ENCODE measurements at places on chromosomes 2 and 18.

DNA sequence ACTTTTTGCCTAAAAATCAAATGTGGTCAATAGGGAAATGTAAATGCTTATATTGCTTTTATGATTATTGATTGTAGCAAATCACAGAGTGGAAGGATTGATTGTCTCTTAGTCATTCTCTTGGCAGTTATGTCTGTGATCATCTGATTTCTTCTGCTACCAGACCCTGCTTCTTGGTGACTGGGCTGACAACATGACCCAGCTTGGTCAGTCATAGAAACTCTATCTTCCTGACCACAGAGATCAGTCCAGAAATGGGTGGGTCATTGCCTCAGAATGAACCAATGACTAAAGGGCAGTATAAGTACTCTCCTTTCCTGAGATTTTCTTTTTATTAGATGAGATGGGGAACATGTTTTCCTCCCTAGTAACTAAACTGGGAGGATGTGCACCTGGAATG is 87.6 kb downstream of the MAIP1 start:
- no peak for DNase-seq

- DNase-seq: peak; percentile 34
Observed at GRCh38 chr2:45935791-45936622, 284.5 kb downstream of the PRKCE start.

- DNase-seq: no peak
Observed at GRCh38 chr2:102253140-102253752, 58.1 kb upstream of the IL1RL1 start.

- DNase-seq: no peak
Observed at GRCh38 chr2:195468771-195469170, 188.3 kb upstream of the SLC39A10 start.

- DNase-seq: no peak
Observed at GRCh38 chr18:22204214-22204536, 34.8 kb downstream of the GATA6 start.

DNA sequence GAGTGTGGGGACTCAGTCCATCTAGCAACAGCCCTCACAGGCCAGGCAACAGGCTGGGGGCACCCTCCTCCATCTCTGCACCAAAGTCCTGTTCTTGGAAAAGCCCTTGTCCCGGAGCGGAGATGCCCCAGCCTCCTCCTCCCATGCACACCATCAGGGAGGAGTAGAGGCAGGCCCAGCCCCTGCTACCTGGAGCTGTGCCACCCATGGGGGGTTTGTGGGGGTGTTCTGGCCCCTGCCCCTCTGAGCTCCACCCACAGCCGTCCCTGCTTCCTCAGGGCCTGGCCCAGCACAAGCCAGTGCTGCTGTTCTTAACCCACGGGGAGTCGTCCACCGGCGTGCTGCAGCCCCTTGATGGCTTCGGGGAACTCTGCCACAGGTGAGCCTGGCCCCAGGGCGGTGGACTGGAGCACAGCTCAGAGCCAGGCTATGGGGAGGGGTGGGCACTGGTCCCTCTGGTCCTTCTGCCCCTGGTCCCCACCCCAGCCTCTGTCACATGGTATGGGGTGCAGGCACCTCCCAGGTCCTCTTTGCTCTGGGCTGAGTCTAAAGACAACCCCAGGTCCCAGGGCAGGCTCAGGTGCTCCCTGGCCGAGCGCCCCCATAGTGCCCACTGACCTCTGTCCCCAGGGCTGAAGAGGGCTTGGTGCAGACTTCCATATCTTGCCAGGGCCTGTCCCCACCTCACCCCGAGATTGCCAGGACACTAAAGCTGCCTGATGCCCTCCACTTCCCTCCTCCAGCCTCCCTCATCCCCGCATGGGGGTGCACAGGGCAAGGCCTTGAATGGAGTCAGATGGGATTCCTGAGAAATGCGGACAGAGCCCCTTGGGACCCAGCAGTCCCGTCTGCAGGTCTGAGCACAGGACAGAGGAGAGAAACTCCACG is 2.7 kb downstream of the AGXT start:
- no peak for DNase-seq

- no peak for DNase-seq
Observed at GRCh38 chr18:24877546-24877945, 417.1 kb downstream of the HRH4 start.

DNA sequence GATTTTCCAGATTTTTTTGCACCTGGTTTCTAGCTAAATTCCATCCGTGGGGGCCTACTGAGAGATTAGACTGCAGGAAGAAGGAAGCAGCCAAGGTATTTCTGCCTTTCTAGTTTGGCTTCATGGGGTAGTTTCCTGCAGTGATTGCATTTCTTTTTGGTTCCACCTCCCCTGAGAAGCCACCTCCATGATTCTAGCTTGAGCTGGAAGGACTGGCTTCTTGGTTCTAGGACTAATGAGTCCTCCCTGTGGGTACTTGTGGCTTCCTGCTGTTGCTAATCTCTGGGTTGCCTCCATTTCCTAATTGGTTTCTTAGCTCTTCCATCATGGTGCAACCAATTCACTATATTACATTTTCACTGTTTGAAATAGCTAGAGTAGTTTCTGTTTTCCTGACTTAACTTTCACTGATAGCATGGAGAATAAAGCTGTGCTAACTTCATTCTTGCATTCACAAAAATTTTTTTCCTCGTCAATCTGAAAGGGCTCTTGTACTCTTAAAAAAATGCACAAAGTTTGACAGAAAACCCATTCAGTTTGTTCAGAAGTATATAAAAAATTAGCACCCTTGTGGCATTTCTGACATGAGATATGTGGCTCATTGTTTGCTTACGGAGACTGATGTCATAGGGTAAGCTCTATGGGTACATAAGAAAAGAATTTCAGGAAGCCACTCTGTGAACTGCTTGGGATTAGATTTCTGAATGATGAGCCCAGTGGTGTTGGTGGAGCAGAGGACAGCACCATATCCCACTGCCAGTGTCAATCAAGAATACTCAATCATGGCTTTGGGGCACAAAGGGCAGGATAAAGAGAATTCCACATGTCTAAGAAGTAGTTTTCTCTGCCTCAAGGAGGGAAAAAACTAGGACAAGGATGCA is 242.8 kb upstream of the RBMS1 start:
- no peak for DNase-seq

DNA sequence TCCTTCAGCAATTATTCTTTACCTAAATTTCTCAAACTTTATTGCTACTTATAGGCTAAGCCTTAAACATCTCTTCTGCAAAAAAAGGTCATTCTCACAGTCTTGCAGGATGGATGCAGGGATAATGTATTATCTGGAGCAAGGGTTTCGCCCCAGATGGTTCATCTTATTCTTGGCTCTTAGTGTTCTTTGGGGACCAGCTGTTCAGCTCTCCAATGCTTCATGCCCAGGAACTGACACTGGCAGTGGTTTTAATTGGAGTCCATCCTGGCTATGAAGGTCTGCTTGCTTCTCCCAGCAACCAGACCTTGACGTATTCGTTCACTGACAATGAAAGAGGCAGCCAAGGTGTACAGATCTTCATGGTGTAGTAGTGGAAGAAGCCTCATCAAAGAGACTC is 331.9 kb downstream of the SLC8A1 start:
- no peak for DNase-seq

DNA sequence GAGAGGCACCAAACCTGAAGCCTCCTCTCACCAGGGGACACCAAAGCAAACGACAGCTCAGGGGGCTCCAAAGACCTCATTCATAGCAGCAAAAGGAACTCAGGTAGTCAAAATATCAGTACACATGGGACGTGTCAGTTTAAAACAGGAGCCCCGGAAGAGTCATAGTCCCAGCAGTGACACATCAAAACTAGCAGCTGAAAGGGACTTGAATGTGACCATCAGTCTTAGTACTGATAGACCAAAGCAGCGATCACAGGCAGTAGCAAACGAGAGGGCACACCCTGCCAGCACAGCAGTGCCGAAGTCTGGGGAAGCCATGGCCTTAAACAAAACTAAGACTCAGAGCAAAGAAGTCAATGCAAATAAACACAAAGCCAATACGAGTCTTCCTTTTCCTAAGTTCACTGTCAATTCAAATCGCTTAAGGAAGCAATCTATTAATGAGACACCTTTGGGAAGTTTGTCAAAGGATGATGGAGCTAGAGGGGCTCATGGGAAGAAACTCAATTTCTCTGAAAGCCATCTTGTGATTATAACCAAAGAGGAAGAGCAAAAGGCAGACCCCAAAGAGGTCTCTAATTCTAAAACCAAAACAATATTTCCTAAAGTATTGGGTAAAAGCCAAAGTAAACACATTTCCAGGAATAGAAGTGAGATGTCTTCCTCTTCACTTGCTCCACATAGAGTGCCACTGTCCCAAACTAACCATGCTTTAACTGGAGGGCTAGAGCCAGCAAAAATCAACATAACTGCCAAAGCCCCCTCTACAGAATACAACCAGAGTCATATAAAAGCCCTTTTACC is 1.2 kb downstream of the GALNT5 start:
- DNase-seq: no peak

GRCh38 chr2:106119074-106119473 is 75.0 kb downstream of the UXS1 start:
- DNase-seq: no peak

DNA sequence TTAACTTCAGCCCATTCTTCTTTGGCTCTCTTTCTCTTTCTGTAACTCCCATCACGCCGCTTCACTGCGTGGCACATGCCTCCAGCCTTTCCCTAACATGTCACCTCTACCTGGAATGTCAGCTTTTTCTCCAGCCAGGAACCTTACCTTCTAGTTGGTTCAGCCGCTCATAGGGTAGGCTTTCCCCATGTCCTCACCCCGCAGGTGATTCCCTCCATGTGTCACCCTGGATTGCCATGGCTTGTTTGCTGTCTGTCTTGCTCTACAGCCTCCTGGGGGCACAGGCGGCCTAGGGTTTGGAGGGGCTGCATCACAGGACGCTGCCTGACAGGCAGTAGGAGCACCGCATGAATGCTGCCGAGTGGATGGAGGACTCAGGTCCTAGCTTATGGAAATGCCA is 39.2 kb downstream of the ARHGEF4 start:
- no peak for DNase-seq

GRCh38 chr2:32095671-32096070 is 32.3 kb downstream of the SPAST start:
- no peak for DNase-seq

DNA sequence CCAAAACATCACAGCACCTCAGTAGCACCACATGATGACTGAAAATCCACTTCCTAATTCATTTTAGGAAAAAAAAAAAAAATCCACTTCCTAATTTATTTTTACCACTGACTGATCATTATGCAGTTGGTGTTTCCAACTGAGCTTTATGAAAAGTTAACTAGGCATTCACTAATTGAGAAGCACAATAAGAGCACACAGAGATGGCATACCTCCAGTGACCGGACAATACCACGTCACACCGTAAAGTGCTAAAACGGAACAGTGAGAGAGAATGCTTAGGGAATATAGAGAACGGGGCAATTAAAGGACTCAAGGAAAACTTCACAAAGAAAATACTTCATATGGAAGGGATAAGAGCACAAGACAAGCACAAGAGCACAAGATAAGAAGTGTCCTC is 212.5 kb downstream of the NBAS start:
- no peak for DNase-seq

GRCh38 chr2:179454443-179455171 is 190.0 kb upstream of the SESTD1 start:
- DNase-seq: no peak

GRCh38 chr2:28359222-28360057 is 33.2 kb upstream of the FOSL2 start:
- peak; percentile 38 for DNase-seq

DNA sequence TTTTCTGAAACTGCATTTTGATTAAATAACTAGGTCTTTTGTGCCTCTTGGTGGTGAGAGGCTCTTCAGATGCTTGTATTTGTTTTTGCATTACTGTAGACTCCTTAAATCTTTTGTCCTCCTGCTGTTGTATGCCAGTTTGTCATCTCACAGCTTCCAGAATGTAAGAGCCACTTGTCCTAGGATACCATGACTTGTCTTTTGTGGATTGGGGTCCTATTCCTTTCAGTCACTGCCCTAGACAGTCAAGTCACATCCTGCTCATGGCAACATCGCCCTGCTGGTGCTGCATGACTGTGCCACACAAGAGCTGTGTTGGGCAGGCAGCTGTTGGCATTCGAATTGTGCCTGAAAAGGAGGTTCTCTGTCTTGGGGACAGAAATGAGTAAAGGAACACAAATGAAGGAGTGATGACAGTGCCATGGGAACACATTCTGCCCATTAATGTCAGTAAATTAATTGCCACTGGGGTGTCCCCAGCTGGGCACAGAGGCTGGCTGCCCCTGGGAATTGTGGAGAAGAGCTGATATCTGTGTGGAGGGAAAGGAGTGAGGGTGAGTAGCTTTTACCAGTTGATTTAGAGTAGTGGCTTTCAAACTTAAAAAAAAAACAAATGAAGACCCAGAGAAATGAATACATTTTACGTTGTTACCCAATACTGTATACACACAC is 140.3 kb downstream of the ARL6IP6 start:
- DNase-seq: no peak

GRCh38 chr2:18836436-18836835 is 247.1 kb upstream of the NT5C1B start:
- no peak for DNase-seq

GRCh38 chr2:174209325-174209724 is 39.0 kb downstream of the OLA1 start:
- DNase-seq: no peak

DNA sequence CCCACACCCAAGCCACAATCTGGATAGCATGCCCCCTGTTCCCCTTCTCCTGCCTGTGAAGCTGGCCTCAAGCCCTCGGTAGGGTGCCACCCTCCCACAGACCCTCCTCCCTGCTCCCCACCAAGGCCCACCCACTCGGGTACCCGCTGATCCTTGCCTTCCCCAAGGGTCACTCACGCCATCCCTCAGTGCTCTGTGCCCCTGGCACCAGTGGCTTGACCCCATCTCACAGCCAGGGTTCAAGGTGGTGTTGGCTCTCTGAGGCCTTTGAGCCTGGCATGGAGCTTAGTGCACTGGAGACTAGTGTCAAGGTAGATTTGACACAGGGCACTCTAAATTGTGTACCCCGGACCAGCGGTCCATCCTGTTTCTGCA is 11.9 kb downstream of the ADRA2B start:
- no peak for DNase-seq

DNA sequence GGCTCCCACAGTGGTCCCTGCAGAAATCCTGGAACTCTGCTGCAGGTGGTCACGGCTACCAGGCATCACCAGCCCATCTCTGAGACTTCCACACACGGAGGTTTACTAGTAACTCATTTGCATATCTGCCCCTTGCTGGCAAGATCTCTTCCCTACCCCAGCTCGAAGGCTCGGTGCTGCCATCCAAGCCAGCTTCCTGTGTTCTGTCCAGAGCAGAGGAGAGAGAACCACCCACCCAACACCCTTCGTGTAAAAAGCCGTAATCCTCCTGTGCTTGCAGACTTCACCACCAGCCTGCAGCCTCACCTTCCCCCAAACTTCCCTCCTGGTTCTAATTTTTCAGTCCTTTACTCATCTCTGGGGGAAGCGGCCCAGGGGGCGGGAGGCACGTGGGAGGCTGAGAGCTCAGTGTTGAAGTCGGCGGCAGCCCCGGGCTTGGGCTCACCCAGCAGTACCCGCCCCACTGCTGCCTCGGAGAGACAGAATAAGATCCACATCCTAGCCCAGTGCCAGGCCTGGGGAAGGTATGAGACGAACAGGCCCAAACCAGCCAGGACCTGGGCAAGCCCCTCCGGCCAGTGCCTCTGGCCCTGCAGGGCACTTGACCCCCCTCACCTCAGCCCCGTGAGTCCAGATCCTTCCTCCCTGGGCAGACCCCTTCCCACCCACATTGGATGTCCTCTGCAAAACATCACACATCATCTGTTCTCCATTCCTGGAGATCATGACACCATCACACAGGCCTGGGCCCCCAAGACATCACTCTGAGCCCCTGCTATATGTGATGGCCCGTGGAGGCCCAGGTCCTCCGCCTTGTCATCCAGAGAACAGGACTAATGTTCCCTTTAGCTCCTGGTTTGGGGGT is 145.8 kb upstream of the ID2 start:
- DNase-seq: no peak

GRCh38 chr2:20471148-20471547 is 24.3 kb downstream of the RHOB start:
- no peak for DNase-seq

All from stimulated activated CD4-positive, alpha-beta T cell treated with anti-CD3 and anti-CD28 coated beads, Interleukin-1b, Interleukin-23, amount 100 ng/mL, for 24 hours (primary cell).